COR-L47 (cell line): ENCODE measurements at places on chromosomes 5 and 9.

DNA sequence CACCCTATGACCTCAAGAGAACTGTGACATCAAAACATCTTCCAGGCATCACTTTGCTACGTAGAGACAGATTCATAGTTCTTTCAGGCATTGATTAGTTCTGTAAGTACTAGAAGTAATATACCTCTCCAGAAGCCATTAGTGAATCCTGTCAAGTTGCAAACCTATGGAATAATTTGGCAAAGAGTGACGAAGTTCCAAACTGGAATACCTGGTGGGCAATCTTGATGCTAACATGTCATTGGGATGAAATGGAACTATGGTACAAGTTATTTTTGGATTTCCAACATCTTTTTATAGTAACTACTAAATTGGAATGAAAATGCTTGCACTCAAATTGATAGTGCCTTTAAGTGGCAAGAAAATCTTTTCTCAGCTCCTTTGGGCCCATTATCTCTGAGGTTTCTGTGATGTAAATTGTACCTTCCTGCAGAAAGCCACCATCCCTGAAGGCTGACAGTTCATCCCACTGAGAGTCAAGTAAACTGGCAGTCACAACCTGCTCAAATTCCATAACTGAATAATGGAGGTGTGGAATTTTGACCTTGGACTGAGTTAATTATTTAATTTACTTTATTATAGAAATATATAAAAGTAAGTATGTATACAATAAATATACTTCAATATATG lies 435.5 kb downstream of the DTWD2 start:
- DNase-seq: no peak

GRCh38 chr9:135408476-135409254 lies 70.9 kb upstream of the PPP1R26 start:
- DNase-seq: no peak

DNA sequence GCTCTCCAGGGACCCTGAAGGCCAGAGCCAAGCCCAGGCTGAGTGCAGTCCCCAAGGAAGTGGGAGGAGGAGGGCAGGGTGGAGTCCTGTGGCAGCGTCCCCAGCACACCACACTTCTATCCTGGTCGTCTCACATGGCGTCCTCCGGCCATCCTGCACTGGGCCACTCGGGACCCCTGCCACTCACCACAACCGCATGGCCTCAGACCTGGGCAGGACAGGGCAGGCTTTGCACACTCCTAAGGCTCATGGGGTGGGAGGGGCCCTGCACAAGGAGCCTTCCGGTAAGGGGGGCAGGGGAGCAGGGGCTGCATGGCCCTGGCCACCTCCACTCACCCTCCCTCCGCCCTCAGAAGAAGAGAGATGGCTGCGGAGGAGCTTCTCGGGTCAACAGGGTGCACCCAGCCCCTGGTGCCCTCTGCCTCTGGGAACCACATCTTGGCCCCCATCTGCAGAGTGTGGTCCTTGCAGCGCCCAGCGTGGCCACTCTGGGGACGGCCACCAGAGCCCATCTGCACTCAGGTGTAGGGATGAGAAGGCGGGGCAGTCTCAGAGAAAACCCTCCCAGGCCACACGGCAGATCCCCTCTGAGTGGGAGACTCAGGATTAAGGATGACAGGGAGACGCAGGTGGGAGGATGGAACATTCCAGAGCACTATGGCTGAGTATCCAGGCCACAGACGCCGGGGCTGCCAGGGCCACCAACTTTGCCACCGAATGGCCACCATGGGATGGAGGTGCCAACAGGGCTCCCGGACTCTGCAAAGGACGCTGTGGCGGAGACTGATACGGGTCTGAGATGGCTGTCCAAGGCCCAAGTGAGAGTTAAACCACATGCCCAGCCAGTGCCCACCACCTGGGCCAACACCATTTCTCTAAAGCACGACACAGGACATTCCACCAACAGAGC lies 7.6 kb downstream of the TPPP start:
- no peak for DNase-seq

DNA sequence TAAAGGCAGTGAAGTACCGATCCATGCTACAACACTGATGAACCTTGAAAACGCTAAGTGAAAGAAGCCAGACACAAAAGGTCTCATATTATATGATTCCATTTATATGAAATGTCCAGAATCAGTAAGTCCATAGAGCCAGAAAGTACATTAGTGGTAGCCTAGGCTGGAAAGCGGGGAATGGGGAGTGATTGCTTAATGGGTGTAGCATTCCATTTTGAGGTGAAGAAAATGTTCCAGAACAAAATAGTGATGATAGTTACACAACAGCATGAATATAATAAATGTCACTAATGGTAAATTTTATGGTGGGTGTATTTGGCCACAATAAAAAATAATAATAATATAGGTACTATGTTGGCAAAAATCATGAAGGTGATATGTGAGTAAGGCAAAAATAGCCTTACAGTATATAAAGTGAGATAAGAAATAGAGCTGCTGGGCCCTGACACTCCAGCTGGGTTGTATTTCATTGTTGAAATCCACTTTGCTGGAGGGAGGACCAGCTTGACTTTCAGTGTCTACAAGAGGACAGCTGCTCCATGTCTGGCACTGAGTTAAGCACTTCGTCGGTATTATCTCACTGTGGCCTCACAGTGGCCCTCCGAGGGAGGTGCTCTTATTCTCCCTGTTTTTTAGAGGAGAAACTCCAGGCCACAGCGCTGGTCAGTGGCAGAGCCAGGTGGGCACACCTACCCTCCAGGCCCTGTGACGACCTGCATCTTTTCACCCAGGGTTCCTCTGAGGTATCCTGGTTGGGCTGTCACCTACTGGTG lies 22.4 kb upstream of the ANGPTL2 start:
- no peak for DNase-seq

DNA sequence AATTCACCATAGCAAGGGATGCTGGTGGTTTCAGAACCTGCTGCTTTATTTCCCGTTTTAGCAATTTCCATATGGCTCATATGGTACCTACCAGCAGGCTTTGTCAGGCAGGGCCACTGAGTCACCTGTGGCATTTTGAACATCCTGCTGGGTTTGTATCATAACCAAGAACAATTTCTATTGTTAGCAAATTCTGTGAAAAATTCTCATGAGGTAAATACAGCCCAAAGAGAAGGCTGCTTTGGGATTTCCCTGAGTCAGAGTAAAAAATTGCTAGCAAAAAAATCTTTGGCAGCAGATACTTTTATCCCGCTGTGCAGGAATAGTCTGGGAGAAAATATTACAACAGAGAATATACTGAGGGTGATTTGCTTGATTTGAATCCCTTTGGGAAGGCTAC lies 52.7 kb downstream of the PRR16 start:
- DNase-seq: no peak

- no peak for DNase-seq
Observed at GRCh38 chr5:178244576-178244975, 12.0 kb upstream of the PHYKPL start.

- DNase-seq: no peak
Observed at GRCh38 chr5:132444841-132445639, 45.5 kb downstream of the IRF1 start.

- DNase-seq: no peak
Observed at GRCh38 chr5:17178373-17178675, 39.1 kb upstream of the BASP1 start.

DNA sequence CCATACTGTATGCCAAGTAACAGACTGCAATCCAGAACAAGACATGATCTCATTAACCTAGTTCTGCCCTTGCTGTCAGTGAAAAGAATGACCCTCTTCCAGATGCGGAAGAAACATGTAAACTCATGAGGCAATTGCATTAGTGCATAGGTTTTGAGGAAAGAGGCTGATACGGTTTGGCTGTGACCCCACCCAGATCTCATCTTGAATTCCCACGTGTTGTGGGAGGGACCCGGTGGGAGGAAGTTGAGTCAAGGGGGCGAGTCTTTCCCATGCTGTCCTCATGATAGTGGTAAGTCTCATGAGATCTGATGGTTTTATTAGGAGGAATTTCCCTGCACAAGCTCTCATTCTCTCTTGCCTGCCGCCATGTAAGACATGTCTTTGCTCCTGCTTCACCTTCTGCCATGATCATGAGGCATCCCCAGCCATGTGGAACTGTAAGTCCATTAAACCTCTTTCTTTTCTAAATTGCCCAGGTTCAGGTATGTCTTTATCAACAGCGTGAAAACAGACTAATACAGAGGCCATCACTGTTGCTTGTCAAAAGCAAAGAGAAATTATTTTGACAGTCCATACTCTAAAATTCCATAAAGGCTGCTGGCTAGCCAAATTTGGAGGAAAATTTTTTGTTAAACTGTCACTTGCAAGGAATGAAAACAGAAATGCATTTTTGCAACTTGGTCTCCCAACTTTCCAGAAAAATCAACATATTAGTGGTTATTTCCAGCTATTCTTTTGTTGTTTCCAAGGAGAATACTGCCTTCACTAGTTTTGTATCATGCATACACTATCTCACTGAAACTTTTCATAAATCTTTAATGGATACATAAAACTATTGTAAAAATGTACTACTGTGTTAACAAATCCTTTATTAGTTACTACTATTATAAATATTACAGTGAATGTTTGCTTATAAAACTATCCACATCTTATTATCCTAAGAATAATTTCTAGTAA lies 3.2 kb upstream of the ARL15 start:
- no peak for DNase-seq

DNA sequence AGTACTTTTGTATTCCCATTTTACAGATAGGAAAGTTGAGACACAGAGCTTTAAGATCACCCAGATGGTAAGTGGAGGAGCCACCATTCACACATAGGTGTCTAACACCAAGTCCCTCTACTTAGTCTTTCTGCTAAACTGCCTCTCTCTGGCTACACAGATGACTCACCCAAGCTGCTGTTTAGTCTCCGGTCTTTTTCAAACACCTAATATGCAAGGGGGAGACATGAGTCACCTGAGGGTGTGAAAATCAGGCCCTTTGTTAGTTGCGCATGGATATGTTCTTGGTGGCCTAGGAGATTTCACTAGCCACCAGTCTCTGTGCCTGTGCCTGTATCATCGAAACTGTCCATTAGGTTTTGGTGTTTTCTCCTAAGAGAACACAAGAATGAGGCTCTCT lies 117.8 kb downstream of the MAST4 start:
- DNase-seq: no peak

DNA sequence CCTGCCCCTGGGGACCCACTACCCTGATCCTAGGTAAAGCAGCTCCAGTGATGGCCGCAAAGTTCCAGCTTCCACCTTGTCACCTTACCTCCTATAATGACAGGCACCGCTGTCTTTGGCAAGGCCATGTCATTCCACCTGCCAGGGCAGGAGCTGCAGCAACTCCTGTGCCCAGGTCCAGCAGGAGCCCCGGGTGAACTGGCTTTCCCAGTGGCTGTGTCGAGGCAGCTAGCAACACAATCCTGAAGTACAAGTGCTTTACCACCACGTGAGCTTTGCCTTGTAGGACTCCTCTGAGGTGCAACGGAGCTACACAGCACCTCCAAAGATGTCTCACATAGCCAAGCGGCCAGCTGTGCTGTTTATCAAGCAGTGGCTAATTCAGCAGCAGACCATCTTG lies 20.7 kb upstream of the MGAT1 start:
- DNase-seq: no peak

GRCh38 chr5:66169534-66169933 lies 25.4 kb downstream of the SREK1 start:
- DNase-seq: no peak

DNA sequence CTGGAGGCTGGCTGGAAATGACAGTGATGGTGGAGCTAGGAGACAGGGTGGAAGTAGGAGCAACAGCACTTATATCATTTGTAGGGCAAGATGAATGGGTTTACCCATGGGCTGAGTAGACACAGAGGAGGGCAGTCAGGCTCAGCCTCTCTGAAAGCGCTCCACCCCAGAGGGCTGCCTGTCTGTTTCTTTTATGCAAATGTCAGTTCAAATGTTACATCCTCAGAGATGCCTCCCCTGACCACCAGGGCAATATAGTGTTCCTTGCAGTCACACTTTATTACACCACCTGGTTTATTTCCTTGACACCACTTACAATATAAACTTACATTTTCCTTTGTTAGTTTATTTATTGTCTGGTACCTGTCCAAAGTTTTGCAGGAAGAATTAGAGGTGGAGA lies 159.5 kb upstream of the IL12B start:
- no peak for DNase-seq

DNA sequence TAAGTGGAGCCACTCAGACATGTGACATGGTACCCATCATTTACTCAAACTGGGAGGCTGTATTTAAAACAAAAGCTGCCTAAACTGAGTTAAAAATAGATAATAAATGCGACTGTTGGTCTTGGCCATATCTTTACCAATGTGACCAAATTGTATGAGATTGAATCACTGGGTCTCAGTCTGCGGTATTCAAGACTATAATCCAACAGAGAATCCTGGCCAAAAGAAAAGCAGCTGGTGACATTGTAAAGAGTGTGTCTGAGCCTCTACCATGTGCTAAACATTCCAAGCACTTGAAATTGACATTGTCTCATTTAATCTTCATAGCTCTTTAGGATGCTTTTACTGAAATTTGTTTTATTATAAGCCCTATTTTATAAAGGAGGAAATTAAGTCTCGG lies 282.6 kb downstream of the ZNF608 start:
- DNase-seq: no peak

DNA sequence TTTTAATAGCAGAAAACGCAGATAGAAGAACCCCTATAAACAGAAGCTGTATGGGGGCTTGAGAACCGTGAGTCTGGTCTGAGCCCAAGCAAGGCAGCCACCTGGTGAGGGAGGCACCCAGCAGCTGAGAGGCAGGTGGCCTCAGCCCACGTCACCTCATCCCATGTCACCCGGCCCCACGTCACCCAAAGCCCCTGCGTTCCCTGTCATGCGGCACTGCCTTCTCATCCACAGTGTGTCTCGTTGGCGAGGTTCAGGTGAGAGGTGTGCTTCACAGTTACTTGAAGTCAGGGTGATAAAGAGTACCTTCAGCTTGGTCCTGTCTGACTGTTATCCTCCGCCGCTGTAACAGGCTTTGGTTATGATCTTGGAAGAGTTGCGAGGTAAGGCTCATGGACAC lies 80.6 kb upstream of the IRX4 start:
- no peak for DNase-seq

DNA sequence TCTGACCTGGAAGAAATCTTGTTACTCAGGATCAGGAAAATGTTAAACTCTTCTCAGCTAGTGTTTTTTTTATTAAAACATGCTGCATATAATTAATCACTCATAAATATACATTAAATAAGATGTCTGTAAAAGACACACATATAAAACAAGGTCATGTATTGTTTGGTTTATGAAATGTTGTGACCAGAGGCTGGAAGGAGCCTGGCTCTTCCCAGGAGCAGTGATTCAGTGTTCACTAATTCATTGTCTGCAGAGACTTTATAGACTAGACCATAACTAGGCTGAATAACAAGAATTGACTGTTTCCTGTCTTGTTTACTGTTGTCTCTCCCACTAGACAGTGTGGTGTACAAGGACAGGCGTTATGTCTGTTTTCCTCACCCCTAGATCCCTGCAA lies 49.1 kb upstream of the ANKRD55 start:
- no peak for DNase-seq

- no peak for DNase-seq
Observed at GRCh38 chr9:134642385-134643181, 980 bp downstream of the COL5A1 start.

DNA sequence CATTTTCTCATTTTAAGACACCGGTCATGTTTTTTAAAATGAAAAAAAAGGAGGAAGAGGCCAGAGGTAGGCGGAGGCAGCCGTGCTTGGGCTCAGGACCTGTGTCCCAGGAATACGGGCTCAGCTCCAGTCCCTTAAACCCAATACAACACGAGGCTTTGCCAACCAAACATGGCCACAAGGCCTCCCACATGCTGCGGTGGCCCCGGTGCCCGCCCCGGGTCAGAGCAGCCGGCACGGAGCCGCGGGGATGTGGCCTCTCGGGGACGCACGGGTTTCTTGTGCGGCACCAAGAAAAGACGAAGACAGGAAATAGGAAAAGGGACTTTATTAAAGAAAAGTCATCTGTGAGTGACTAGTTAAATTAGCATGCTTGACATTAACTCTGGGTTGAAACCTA lies 25.3 kb upstream of the CAMSAP1 start:
- no peak for DNase-seq

- no peak for DNase-seq
Observed at GRCh38 chr9:88651682-88652633, 117.0 kb downstream of the NXNL2 start.
